ENCODE measurements at places on chromosomes 4 and X.

DNA sequence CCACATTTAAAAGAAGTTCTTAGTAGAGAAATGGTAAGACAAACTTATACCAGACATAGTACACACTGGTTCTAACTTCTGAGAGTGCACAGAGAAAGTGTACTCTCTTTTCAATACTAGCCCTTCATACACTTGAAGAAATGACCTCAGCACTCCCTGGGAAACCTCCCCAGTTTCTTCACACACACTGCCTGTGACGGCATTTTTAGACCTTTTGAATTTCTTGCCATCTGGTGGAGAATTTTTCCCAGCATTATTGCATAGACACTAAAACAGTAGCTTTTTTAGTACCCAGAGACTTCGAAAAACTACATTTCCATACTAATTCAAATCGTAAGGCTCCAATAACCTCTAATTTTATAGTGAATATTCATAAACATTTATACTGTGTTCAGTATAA, 341.6 kb upstream of the MAOA start:
- DNase-seq, result no peak

GRCh38 chr4:1198098-1198844, 25.9 kb upstream of the SPON2 start:
- DNase-seq, result no peak

- DNase-seq, result no peak
Observed at GRCh38 chrX:130260316-130260715, 8.4 kb downstream of the ZNF280C start.

DNA sequence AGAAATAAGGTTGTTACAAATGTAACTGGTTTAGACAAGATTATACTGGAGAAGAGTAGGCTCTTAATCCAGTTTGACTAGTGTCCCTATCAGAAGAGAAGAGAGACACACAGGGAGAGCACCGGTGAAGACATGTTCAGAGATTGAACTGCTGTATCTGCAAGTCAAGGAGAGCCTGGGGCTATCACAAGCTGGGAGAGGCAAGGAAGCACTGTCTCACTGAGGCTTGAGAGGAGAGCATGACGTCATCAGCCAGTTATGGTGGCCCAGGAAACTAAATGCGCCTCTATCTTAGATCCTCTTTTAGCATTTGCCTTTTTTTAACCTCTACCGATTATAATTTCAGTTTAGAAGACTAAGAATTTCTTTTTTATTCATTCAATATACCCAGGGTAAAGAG, 583.4 kb downstream of the TRAM1L1 start:
- DNase-seq, result peak; percentile 18

- DNase-seq, result peak; percentile 46
Observed at GRCh38 chr4:177696438-177696966, 254.3 kb upstream of the AGA start.

DNA sequence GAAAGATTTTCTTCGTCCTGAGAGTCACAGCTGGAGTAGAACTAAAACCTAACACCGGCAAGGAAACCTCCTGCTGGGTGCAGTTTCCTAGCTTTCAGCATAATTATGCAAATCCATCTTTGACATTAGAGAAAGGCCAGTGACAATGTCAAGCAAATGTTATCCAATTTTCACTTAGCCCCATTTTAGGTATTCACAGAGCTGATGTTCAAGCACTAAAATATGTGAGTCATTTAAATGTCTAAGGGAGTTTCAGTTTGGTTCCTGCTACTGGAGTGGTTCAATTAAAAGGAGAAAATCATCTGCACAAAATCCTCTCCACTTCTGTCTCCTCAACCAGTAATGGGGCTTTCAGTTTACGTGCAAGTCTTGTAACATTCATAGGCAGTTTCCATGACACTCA, 37.1 kb upstream of the AMOT start:
- no peak for DNase-seq

- DNase-seq, result no peak
Observed at GRCh38 chr4:185344743-185345538, 50.8 kb downstream of the LRP2BP start.

GRCh38 chrX:53584891-53585290, 101.6 kb downstream of the HUWE1 start:
- DNase-seq, result no peak

- DNase-seq, result no peak
Observed at GRCh38 chr4:177408023-177408422, 34.2 kb downstream of the AGA start.

- no peak for DNase-seq
Observed at GRCh38 chr4:182880387-182881356, 36.5 kb downstream of the DCTD start.

DNA sequence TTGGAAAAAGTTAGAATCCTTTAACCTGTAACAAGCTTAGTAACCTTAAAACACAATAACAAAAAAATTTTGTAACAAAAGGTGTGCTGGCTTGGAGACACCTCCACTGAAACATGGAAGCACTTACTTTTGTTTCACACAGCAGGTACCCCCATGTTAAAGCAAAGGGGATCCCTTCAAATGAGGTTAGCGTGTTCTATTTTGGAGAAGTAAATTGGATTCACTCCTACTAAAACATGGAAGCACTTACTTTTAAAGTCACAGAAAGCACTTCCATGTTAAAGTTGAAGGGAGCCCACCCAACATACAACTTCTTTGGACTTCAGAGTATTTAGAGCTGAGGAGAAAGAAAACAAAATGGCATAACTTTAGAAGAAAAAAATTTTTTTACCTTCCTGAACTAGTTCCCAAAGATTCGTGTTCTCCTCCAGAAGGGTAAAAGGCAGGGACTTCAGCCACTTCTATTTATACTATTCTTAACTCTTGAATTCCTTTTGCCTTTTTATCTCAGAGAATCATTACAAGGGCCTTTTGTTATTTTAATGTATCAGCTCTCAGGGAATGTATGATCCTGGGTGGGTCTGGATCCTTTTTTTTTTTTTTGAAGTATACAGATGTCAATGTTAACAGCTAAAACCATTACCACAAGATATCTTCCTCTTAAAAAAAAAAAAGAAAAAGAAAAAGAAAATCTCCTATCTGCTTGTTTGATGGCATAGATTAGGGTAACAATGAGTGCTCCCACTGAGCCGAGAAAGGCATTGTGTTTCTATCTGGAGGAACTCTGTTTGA, 11.5 kb downstream of the LARP7 start:
- peak; percentile 93 for DNase-seq

- DNase-seq, result no peak
Observed at GRCh38 chr4:80171251-80171650, 26.1 kb upstream of the PRDM8 start.

DNA sequence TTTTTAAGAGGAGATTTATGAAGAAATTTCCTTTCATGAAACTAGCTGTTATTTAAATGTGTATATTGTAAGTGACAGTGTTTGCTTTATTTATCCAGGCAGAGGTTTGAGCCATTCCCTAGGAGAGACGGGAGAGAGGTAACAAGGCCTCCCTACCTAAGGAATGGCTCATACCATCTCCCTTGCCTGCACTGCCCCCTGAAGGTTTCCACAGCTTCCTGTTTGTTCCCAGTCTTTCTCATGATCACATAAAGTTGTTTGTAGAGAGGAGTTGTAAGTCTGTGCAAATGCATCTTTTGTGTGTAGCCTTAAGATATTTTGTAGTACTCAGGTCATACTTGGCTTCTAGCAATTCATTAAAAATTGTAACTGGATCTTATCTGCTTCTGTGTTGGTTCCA, 1504.5 kb upstream of the PCDH10 start:
- DNase-seq, result peak; percentile 79
